ENCODE measurements at places on chromosomes 16 and 17. TPM values are rescaled to one million over a fixed set of nuclear protein-coding genes. Genes with fewer than 3 reads are reported as not detected.

Gene HS3ST2
- total RNA-seq = 0.38 TPM

Gene ITGA2B
- total RNA-seq = 0.91 TPM

DNA sequence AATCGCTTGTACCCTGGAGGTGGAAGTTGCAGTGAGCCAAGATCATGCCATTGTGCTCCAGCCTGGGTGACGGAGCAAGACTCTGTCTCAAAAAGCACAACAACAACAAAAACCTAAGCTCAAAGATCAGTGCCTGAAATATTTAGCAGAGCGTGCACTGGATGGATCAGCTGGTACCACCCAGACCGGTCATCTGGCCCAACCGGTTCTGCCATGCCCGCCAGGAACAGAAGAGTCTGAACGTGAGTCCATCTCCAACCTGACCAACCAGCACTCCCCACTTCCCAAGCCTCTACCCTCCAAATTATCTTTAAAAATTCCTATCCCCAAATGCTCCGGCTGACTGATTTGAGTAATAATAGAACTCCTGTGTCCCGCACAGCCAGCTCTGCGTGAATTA is 1.5 kb upstream of the UQCC4 start:
- peaks cover 7% of the 10 kb centered on the region for H3K36me3 ChIP-seq

GRCh38 chr16:3673201-3673600 is 18.7 kb downstream of the DNASE1 start:
- no peaks in the 10 kb centered on the region for H3K27me3 ChIP-seq
- H3K27ac ChIP-seq = no peak overlapping the region
- peaks cover 24% of the 10 kb centered on the region for H3K4me1 ChIP-seq
- no peak for DNase-seq
- H3K36me3 ChIP-seq = peaks cover 81% of the 10 kb centered on the region

DNA sequence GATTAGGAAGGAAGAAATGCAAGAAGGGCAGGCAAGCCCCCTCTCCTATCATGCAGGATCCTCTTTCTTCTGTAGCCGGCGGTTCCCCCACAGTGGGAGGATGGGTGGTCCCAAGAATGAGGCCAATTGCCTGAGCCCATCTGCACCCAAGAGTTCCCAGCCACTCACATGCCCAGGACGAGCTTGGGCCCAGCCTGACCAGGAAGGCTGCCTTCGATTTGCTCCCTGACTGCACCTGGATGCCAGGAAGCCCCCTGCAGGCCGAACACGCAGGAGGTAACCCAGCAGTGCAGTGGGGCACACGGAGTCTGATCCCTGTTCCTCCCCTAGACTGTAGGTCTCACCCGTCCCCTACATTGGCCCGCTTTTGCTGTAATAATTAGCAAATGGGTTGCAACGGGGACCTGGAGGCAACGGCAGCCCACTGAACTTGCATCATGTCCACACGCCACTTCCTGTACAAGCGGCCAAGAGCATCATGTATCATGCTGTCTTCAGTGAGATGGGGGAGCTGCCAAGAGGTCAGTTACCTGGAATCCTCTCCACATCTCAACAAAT is 67.5 kb downstream of the AMFR start:
- H3K4me3 ChIP-seq = no peak overlapping the region
- DNase-seq = peak; percentile 15
- H3K27me3 ChIP-seq = no peaks in the 10 kb centered on the region
- H3K27ac ChIP-seq = peak overlapping the region; percentile 70
- peaks cover 18% of the 10 kb centered on the region for H3K4me1 ChIP-seq
